Progenitor cell of endocrine pancreas (in vitro differentiated cells): ENCODE measurements at places on chromosomes 12 and 14.

- DNase-seq = no peak
These were observed 156.6 kb downstream of the TGFB3 start for GRCh38 chr14:75825147-75825592.

GRCh38 chr12:89305373-89305772 lies 46.9 kb downstream of the DUSP6 start:
- DNase-seq = no peak

DNA sequence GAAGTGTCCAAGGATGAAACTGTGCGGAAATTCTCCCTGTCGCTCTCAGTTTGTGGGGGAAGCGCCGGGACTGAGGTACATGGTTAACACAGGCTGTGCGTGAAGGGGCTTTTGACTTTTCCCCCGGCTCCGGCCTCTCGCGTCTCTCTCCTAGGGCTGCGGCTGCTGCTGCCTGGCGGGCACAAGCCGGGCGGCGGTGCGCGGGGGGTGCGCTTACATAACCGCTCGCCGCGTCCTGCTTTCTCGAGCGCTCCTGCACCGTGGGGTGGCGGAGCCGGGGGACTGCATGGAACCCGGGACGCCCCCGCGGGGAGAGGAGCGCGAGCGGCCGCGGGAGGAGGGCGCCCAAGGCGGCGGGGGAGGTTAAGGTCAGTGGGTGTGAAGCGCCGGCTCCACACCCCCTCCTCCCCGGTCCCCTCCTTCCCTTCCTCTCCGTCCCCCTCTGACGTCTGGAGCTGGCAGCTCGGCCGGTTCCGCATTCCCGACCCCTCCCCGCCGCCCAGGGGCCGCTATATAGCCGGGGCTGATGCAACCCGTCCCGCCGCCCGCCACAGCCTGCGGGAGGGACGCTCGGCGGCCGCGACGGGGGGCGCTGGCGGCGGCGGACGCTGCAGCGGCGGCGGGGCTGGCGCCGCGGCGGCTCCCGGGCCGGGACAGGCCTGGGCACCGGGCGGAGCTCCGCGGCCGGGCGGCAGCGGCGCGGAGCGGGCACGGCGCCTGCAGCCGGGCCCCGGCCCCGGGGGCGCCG lies at the start of gene JDP2:
JDP2 (plus strand) TSS at position 541 of the 748 bp plus-strand sequence. CDS start 9,899 bp downstream, outside the sequence.
- peak; percentile 56 for DNase-seq

GRCh38 chr12:76519538-76519937 lies 40.0 kb downstream of the OSBPL8 start:
- no peak for DNase-seq

GRCh38 chr12:46174919-46175318 lies 93.9 kb downstream of the SLC38A1 start:
- DNase-seq = no peak

DNA sequence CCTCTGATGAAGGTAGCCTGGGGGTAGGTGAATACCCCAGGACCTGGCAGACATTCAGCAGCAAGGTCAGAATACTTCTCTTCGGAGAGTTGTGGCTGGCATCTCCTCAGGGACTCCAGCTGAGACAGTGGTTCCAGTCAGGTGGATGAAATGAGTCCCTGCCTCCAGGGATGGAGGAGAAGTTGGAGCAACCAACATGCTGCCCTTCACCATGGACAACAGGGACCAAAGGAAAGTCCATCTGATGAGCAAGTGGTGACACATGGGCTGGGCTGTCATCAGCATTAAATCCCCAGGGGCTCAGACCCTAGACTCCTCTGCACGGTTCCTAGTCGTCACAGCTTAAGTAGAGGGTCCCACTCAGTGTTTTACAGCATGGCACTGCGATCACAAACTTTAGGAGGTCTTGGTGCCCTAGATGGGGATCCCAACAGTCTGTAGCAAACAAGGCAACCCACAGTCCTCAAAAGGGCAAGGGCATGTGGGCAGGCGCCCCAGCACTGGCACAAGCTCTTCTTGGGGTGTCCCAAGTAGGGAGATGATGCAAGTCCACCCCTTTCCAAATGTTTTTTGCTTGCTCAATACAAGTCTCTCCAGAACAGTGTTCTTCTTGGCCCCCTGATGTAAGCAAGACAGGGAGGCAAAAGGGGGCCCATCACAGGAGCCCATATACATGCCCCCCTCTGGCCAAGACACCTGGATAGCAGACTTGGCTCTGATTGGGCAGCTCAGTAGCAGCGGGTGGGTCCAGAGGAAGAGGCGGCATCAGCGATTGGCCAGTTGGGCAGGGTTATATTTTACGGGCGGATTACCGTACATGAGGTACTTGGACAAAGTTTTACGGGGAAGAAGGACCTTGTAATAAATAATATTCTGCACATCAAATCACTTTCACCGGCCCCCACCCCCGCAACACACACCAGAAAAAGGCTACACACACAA lies 10.8 kb upstream of the CDH24 start:
- no peak for DNase-seq

- DNase-seq = peak; percentile 69
These were observed at the start of gene DRAM1 for GRCh38 chr12:101876861-101877805. TSS of gene DRAM1 (plus strand) at chr12:101877580. CDS start at chr12:101877790, 210 bp downstream.

- no peak for DNase-seq
These were observed 495.0 kb upstream of the TMPO start for GRCh38 chr12:98020376-98020775.

DNA sequence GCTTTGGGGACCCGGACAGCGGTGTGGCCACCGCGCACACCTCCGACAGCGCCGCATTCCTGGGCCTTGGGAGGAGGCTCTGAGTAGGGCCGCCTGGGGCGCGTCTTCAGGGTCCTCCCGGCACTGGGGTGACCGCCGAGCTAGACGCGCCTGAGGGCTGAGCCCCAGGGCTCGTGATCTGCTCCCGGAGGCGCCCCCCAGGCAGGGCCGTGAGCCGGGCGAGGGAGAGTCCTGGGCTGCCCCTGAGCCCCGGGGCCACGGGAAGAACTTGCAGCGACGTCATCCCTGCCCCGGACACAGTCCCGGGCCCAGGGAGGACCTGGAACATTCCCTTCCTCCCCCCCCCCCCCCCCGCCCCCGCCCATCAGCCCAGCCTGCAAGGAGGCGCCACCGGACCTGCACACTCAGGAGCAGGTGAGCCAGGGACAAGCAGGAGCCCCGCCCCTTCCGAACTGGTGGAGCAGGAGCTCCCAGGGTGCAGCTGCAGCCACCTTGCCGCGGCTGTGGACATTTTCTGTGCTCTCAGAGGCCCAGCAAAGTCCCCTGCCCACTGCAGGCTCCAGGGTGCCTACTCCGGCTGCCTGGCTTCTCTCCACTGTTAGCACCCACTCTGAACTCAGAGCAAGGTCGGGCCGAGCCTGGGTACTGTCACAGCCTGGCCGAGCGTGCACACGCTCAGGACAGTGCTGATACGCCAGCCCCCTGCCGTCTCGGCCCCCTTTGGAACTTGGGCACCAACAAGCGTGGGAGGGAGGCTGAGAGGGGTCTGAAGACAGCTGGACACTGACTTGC lies 50.7 kb downstream of the A2M start:
- DNase-seq = peak; percentile 94

DNA sequence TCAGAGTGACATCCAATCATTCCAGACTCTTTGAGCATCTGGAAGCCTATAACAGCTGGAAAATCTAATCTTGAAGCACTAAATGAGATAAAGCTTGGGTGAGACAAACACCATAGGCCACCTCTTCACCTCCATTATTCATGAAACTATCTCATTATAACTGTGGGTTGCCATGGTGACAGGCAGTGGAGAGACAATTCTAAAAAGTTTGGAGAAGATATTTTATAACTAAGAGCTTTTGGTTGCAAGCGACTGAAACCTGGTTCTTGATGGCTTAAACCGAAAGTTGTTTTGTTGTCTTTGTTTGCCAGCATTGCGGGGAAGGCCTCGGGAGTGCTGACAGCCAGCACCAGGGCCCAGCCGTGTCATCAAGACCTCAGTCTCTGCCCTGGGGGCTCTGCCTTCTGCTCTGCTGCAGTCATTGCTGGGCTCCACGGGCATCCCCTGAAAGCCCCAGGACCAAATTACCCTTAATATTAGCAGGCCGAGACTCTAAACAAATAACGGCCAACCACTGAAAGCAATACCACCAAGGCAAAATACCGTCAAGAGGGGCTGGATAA lies 353.6 kb upstream of the SFSWAP start:
- DNase-seq = no peak

- DNase-seq = no peak
These were observed 15.0 kb downstream of the MAP3K9 start for GRCh38 chr14:70794294-70794693.

- DNase-seq = no peak
These were observed 328.8 kb upstream of the DIO3 start for GRCh38 chr14:101232340-101233020.

DNA sequence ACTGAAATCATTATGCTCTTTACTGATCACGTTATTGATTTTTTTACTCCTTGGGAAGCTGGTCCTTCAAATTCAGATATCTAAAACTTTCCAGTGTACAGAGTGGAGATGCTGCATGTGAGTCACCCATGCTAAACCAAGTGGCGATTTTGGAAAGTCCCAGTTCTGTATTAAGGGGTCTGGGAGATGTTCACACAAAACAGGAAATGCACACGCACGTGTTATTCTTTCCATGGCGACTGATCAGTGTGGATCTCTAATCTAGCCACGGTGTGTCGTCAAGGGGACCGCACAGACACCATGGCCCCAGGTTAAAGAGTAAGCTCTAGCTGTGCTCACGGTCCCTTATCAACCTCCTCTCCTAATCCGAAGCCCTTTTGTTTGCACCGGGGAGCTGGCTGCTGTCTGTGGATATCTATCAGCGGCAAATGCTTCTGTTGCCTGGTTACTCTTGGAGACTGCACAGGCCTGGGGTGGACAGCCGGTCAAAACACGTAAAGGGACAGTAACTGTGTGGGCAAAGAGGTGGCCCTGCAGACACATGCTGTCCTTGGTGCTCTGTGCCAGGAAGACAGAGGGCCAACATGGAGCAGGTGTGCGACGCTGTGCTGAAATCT lies 96.6 kb downstream of the RIMBP2 start:
- no peak for DNase-seq

- DNase-seq = no peak
These were observed 1026.9 kb downstream of the LRFN5 start for GRCh38 chr14:42633504-42634095.

GRCh38 chr14:22456998-22457594 lies 131.9 kb downstream of the DAD1 start:
- DNase-seq = no peak
